Hematopoietic multipotent progenitor cell treated with erythropoietin and hydrocortisone succinate and interleukin-3 and kit ligand, for 4 days (in vitro differentiated cells): ENCODE measurements at places on chromosomes 3 and 15.
A peak's percentile ranks its signal among the peaks of the same experiment; 100 is the strongest.

DNA sequence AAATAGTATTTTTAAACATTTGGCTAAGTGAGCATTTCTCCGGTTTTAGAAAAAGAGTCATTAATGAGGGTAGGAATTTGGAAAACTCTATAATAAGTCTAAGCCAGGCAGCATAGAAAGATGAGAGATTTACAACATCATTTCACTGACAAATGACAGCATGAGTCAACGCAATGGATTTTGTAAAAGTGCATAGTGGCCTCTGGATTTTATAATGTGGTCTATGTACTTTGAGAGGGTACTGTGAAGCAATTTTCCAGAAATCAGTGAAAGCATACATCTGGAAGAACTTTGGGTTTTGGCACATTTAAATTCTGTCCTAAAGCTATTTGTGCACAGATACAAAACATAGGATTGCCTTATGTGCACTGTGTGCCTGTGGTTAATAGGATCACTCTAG lies 130.8 kb upstream of the CCNL1 start:
- no peak for DNase-seq

GRCh38 chr15:88498996-88499395 lies 31.5 kb downstream of the MRPS11 start:
- DNase-seq: no peak

DNA sequence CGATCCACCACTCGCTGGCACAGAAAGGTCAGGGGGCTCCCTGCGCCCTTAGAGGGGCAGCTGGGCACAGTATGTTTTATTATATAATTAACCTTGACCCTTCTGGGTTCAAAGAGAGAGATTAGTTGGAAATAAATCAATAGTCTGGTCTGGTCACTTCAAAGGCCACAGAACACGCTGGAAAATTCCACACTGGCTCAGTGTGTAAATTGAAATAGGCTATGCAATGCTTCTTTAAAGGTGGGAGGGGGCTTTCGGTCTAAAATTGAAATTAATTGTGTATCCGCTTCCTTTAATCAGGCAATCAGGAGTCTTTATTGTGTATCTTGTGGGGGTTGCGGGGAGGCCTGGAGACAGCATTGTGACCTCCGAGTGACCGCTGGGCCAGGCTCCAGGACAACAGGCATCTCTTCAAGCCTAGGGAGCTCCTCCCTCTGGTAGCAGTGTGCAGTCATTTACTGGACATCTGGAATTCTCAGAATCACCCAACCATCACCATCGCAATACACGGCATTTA lies 8.0 kb downstream of the RNU5B-1 start:
- DNase-seq: no peak

DNA sequence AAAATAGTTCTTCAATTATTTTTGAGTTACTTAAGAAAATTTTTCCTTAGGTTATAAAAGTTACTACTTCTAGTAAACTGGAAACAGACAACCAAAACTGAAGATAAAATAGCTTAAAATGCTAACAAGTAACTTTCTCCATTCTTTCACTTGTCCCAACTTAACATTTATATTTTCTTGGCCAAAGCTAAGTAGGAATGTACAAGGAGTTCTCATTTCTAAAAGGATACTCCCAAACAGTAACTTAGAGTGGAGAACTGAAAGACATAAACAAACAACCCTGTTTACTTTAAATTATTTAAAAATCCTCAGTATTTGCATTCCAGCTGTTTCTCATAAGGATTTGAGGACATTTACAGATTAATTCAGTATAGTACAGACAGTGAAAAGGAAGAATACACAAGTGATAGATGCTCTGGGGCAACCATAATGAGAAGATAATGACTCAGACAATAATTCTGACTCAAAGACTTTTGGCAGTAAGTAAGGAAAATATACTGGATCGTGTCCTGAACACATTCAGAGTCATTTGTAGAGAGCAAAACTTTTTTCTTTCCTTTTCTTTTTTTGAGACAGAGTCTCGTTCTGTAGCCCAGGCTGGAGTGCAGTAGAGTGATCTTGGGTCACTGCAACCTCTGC lies 29.2 kb upstream of the ANXA2 start:
- DNase-seq: no peak

DNA sequence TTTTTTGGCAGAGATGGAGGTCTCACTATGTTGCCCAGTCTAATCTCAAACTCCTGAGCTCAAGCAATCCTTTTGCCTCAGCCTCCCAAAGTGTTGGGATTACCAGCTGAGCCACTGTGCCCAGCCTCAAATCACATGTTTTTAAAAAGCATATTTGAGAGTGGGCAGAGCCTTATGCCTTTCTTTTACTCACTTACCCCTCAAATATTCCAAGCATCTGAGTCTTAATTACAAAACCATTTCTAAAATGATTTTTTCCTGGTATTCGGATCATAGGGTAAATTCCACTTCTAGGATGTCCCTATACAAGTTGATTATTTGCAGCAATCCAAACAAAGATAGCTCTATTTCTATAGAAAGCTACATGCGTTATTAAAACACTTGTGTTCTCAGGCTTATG lies 106.1 kb downstream of the RFTN1 start:
- DNase-seq: no peak

DNA sequence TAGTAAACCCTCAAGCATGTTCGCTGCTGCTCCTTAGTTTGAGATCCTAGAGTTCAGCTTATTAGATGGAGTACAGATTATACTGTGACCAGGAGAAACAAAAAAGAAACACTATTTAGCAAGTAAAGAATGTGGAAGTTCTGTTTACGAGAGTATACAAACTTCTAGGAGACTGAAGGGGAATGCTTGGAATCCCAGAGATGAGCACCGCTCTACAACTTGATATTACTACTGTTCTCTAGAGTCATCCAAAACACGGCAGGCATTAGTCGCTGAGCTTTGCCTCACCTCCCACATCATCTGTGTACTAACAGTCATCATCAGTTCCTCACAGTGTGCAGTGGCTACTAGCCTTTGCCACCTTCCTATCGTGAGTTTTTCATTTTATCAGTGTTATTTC lies 121.4 kb upstream of the CHRM5 start:
- DNase-seq: no peak

DNA sequence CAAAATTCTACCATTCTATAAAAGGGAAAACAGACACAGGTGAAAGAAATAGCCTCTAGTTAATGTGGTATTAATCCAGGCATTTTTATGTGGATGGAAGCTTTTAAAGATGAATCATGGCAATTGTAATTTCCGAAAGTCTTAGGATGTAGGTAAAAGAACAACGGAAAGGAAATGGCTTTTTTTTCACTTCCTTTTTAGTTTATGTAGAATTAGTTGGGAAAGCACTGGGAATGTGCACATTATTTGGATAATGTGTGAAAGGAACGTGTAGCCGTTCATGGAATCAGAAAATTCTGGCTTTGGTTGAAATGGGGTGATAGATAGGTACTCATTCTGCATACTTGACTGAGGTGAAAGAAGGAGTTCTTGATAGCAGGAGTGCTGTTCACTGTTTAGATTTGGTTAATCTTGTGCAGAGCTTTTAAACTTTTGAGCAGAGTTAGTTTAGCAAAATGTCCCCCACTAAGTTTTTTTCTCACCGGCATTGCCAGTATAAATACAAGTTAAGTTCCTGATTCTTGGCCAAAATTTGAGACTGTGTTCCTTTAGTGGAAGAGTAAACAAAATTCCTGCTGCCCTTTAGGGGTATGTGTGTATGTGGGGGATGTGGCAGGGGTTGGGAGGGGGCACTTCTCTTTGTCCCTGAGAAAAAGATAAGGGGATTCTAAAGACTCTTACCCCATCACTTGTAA lies 20.2 kb upstream of the UTS2B start:
- DNase-seq: no peak

DNA sequence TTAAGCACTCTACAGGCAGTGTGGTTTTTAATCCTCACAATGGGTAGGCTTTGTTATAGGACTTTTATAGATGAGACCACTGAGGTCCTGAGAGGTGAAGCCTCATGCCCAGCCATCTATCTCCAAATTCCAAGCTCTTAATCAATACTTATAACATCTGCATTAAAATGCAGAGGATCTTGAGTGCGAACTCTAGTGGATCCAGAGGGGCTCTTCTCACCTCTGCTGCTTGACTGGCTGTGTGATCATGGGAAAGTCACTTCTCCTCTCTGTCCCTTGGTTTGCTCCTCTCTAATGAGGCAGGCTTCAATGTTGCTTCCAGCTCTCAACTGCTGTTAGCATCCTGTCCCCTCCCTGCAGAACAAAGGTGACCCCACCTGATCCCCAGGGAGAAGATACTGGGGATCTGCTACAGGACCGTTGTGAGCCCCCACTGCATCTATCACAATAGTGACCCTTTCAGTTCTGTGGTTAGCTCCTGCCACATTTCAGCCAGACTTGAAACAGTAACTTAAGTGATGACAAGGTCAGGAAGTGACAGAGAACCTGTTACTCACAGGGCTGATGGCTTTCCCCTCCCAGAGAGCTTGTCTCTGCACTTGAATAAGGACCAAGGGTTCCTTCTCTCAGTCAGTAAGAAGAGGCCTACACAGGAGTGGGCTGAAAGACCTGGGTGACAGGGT lies 1.3 kb downstream of the SLC27A2 start:
- peak; percentile 73 for DNase-seq

GRCh38 chr15:78915341-78916087 lies 29.3 kb downstream of the CTSH start:
- peak; percentile 84 for DNase-seq
